ENCODE measurements at places on chromosomes 4 and X.

DNA sequence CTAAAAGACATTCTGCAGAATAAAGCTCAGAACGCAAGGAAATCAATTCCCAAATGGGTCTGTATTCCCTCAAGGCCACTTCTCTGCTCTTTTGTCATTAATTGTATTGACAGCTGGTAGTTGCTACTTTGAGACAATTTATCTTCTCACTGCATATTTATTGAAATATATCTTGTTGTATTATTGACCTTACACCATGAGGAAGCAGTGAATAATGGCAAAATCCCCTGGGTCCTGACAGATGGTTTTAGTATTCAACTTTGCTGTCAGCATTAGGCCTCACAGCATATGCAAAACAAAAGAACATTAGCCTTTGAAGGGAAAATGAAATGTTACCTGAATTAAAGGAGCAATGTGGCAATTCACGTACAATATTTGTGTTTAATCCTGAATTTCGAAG is 406.1 kb upstream of the TRAM1L1 start:
- no peak for DNase-seq

GRCh38 chr4:34633241-34633640 is 1611.1 kb downstream of the ARAP2 start:
- no peak for DNase-seq

GRCh38 chr4:95114521-95114920 is 356.8 kb downstream of the BMPR1B start:
- DNase-seq, result no peak

- no peak for DNase-seq
Measured at GRCh38 chr4:16142598-16143310, 58.9 kb upstream of the PROM1 start.

GRCh38 chrX:101693476-101693875 is 33.8 kb upstream of the ARMCX2 start:
- DNase-seq, result no peak

GRCh38 chr4:154854362-154854761 is 73.3 kb downstream of the RBM46 start:
- DNase-seq, result peak; percentile 1

GRCh38 chrX:95718746-95719145 is 965.9 kb upstream of the DIAPH2 start:
- no peak for DNase-seq

DNA sequence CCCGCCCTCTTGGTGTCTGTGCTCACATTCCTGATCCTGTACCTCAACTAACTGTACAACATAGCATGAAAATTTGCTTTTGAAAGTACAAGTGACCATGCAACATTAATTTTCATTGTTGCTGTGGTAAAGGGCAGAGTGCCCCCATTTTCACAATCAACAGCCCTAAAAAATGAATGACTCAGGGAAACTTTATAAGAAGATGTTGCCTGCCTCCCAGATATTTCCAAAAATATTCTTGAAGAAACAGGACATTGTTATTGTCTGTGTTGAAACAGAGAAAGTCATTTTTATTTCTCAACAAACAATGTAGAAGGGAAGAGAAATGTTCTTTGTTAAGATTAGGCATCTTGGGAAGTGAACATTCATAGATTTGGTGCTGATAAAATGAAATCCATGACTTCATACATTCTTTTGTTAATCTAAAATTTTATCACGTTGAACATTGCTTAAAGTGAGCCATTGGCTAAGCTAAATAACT is 113.9 kb upstream of the ANXA3 start:
- no peak for DNase-seq

DNA sequence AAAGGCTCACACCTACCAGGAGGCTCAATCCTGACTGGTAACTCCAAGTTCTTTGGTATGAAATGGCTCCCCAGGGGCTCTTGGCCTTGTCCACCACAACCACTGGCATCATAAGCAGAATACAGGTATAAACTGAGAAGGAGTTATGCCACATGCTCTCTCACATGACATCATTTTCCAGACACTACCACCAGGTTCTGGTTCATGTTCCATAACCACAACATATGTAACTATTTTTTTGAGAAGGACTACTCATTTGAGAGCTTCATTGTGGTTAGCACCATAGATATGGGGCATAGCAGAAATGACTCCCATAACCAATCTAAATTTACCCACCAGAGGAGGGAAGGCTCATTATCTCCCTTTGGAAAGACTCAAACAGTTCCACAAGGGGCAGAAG is 19.6 kb downstream of the PRDM5 start:
- DNase-seq, result no peak

DNA sequence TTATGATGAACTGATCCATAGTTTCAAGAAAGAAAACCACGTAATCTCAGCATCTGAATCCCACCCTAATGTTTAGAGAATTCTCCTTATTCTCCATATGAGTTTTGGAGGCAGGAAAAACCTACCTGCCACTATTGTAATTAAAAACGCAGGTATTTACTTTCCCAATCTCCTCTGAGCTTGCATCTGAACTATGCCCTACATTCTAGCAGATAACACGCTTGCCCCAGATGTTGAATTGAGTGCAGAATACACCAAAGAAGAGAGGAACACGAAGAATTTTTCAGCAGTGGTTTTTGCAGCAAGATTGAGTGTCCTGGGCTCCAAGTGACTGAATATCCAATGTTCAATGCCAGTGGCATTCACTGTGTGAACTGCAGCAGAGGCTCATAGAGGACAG is 182.4 kb downstream of the COX18 start:
- DNase-seq, result no peak

GRCh38 chr4:15341733-15342300 is 86.0 kb upstream of the C1QTNF7 start:
- no peak for DNase-seq

DNA sequence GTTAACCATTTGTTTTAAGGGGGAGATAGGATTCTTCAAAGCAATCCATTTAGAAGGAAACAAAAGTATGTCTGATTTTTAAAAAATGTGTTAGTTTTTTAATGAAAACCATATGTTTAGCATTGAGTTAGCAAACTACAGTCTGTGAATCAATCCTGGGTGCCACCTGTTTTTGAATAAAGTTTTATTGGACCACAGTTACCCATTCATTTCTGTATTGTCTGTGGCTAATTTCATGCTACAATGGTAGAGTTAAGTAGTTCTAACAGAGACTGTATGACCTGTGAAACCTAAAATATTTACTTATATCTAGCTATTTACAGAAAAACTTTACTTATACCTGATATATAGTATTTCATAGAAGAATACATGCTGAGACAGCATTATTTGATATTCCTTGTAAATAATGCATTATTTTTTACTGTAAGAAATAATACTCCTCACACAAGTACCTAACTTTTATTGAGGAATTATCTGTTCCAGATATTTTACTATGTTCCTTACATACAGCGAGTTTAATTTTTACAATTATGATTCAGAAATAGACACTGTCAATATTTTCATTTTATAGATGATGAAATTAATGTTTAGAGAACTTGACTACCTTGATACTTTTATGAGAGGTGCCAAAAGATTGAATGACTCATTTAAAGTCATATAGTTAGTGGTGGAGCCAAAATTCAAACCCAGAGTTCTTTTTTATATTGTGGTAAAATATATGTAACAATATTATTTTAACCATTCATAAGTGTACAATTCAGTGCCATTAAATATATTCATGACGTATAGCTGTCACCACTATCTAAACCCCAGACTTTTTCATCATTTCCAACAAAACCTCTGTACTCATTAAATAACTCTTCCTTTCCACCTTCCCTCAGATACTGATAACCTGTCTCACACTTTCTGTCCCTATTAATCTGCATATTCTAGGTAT is 122.0 kb downstream of the GLUD2 start:
- DNase-seq, result no peak

DNA sequence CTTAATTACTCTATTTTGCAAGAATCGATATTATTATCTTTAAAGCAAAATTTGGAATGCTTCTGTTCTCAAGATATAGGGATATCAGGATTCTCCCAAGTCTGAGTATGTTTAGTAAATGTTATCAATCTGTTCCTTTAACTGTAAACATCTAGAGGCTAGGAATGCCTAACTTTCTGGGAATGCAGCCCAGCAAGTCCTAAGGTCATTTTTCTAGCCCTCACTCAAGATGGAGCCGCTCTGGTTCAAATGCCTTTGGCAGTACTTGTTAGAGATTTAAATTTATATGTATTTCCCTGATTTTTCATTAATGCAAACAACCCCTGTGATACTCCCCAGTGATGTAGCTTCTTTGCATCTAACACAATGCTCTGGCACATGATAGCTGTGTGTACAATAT is 623.8 kb upstream of the LCORL start:
- DNase-seq, result no peak

DNA sequence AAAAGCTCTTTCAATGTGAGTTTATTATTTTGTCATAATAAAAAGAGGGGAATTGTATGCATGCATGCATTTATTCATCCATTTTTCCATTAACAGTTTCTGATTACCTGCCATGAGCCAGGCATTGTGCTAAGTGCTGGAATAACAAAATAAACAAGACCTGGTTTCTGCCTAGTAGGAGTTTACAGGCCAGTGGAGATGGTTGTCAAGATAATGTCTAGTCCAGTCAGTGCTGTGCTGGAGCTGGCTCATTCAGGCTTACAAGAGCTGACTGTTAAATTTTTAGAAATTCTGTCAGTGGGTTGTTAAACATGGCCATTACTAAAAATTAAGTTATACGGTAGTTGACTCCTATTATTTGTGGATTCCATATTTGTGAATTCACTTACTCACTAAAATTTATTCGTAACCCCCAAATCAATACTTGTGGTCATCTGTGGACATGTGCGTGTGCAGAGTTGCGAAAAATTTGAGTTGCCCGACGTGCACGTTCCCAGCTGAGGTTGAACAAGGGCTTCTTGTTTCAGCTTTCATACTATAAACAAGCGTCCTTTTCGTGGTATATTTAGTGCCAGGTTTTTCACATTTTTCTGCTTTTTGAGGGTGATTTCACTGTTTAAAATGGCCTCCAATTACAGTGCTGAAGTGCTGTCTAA is 172.3 kb upstream of the RPS6KA3 start:
- no peak for DNase-seq

DNA sequence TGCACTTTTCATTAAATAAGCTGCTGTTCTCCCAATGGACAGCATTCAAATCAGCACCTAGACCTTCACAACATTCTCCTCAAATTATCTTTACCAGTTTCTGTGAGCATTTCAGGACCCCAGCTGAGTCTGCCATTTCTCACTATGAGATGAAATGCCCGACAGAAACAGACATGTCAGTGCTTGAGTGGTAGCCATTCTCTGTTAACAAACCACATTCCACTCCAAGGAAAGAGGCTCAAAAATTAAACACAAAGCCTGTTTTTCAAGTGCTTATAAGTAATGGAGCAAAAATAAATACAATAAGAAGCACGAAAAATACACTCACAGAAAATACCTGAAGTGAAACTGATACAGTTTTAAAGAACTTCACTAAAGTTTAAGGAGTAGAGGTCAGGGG is 320.2 kb upstream of the PRPS2 start:
- DNase-seq, result no peak

DNA sequence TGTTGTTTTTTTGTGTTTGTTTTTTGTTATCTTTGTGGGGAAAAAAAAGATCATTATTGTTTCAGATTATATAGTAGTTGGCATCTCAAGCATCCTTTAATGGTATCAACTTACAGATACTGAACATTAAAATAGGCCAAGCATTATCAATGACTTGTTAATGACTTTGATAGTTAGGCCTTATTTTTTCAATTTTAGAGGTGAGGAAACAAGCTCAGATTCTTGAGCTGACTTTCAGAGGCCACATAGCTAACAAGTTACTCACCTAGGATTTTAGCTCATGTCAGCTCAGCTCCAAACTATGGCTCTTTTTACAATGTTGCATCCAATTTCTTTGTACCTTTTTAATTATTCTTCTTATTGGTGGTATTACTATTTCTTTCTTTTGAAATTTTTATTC is 471 bp upstream of the PLAC8 start:
- no peak for DNase-seq

DNA sequence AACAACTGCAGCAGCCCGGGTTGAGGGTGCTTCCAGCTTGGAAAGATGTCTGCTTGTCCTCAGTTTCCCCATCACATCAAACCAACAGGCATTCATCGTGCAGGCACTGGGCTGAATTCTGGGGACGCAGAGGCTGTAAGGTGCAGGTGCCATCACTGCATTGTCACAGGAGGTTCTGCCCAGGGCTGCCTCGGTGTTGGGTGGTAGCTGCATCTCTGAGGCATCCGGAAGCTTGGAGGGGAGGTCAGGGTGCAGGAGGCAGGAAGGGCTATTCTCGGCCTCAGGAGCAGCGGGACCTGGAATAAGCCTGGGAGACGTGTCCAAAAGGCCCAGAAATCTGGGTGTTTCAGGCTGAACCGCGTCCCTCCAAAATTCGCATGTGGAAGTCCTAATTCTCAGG is 134.6 kb downstream of the HMX1 start:
- DNase-seq, result no peak

- no peak for DNase-seq
Measured at GRCh38 chrX:134547047-134547679, 87.2 kb downstream of the HPRT1 start.

Data from NB4 (cell line).